ENCODE measurements at places on chromosomes 3 and 15.

DNA sequence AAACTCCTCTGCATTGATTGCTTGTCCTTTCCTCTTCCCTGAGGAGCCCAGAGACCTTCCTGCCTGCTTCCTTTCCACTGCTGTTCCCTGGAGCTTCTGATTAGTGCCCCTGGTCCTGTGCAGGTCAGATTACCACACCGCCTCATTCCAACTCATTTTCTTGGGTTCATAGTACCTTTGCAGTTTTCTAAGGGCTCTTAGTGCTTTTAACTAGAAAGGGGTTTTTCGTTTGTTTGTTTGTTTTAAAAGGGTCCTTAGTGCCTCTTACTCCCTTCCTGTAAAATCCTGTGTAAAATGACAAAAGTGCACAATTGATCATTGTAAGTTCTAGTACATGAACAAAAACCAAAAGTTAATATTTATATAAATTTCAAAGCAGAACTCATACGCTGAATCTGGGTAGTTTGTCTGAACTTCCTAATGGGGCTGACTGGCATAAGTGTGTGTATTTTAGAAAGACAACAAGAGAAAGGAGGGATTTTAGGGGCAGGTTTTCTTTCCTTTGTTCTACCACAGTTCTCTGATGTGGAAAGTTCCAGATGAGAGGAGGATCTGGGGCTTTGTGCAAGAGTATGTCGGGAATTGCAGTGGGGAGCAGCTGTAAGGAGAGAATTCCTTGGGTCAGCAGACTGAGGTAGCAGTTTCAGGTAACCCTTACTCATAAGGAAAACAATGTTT, 30.6 kb downstream of the SNRK start:
- no peak for DNase-seq

DNA sequence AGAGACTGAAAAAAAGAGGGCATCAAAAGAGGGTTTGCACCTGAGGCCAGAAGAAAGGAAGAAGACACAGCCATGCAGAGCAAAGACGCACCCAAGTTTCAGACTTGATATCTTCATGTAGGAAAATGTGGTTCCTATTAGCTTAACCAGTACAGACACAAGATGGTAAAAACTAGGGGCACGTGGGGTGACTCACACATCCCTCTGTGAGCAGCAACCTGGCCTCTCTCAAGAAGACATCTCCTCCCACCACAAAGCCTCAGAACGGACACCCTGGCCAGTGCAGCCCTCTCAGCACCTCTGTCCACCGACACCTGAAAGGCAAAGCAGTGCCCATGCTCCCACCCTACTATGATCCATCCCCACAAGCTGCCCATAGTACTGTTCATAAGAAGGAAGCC, 33.3 kb downstream of the GLB1 start:
- peak; percentile 36 for DNase-seq

DNA sequence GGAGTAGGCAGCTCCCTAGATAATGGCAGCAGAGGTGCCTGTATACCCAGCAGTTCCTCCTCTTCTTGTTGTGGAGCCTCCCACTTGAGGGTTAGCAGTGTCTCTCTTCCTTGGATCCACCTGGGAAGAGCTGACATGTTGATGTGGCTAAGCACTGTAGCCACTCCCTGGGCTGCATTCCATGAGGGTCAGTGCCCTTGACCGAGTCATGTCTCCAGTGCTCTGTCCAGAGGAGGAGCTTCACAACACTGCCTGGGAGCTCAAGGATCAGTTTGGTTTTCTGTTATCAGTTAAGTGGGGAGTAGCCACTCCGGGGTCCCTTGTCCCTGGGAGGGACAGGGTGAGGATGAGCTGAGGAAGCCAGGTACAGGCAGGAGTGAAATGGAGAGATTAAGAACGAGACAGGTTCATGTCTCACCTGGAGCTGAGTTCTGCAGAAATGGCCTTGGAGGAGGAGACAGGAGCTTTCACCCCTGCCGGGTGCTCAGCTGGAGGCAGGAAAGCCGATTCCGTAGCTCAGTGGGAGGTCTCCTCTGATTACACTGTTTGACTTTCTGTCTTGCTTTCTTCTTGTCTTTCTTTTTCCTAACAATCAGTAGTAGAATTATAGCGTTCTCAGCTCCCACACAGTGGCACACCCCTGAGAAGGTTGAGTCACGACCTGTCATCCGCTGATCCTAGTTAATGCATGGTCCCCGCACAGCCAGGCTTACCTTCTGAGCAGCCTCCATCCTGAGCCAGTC, 57.9 kb upstream of the SEC22A start:
- DNase-seq = no peak

DNA sequence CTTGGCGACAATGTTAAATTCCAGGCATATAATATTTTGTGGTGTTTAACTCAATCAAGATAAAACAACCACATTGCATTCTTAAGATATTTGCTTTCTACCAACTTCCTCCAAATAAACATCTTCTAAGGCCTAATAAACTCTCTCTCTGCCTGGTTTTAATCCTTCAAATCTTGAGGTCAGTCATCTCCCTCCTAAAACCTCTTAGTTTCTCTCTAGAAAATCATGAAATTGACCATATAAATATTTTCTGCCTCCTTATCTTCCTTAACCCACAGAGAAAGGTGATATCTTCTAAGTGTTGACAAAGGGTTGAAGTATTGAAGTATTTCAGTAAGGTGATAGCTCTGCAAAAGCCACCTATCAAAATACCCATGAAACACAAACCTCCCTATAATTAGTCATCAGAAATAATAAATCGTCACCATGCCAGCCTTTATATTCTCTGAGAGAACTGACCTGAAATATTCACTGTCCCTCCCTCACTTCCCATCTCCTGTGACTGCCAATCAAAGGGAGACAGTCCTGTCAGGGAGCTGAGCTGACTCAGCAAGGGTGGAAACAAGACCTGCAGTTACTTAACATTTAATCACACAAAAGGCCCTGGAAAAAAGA, 1261.1 kb downstream of the ROBO1 start:
- DNase-seq = no peak

DNA sequence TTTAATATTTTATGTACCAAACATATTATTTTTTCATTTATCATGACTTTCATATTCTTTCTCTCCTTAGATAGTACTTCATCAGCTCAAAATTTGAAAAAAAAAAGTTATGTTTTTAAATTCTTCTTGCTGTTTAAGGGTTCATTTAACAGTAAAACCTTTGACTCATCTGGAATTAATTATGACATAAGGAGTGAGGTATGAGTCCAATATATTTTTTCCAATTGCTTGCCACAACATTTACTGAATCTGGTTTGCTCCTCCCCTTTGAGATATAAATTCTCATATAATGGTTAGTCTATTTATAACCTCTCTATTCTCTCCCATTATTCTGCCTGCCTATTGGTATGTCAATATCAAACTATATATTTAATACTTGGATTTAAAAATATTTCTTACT, 387.8 kb downstream of the TUSC7 start:
- DNase-seq = no peak

- DNase-seq = no peak
Measured at GRCh38 chr15:40412095-40412759, 6.6 kb downstream of the IVD start.

GRCh38 chr3:123412076-123412475, 36.8 kb downstream of the ADCY5 start:
- DNase-seq = no peak

DNA sequence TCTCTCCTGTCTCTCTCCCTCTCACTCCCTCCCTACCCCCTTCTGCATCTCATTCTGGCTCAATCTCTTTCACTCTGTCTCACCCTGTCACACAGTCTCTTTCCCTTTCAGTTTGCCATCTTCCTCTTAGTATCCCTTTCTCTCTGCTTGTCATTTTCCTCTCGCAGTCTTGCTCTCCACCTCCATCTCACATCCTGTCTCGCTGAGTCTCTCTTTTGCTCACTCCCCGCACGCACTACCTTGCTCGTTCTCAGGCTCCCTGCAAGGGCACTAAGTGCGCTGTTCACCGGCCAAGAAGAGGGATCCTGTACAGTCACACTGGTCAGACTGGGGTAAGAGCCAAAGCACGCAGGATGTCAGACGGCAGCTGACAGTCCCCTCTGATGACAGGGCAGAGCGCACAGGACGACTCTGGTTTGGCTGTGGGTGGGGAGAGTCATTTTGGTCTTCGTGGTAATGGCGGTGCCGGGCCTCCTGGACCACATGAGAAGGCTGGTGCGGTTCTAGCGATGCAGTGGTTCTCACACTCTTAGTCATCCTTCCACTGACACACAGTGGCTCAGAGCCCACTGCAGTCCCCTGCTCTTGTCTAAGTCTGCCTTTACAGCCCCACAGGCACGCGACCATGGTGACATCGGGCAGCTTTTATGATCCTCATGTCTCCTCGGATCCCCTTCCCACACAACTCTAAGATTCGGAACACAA, 356.8 kb downstream of the FOXP1 start:
- DNase-seq = peak; percentile 59

- DNase-seq = no peak
Measured at GRCh38 chr3:188158731-188159310, 4.9 kb downstream of the LPP start.

GRCh38 chr15:80937718-80938117, 51.9 kb downstream of the MESD start:
- DNase-seq = no peak

GRCh38 chr3:54541369-54541768, 386.5 kb downstream of the LRTM1 start:
- no peak for DNase-seq

DNA sequence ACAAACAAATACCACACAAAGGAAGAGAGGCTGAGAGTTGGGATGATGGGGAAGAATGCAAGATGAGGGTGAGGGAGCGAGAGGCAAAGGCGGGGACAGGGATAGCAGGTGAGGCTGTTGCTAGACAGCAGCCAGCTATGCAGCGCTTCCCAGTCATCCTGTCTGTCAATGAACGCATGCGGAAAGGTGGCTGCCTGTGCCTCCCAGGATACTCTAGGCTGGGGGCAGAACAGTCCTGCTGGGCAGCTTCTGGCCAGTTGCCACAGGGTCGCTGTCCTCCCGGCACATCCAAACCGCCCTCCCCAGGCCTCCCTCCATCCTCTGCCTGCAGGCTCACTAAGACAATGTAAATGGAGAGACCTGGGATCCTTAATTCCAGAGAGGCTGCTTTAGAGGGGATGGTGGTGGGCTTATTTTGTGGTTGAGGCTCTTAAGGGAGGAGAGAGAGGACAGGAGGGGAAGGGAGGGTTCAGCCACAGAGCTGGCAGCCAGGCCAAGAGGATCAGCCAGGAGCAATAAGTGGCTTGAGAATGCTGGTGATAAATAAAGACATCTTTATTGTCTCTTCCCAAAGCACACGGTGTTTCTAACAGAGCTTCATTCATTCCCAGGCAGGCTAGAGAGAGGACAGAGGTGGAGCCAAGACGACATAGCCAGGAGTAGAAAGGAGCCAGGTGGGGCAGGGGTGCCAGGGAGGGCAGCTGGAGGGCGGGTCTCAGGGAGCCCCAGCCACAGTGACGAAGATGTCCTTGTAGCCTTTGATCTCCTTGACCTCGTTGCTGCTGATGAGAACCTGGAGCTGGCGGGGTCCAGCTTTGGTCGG, 9.2 kb upstream of the TGM5 start:
- no peak for DNase-seq

- DNase-seq = no peak
Measured at GRCh38 chr15:83837945-83838571, 184.1 kb downstream of the ADAMTSL3 start.

- DNase-seq = no peak
Measured at GRCh38 chr3:126517986-126518778, 609 bp upstream of the UROC1 start.

- DNase-seq = peak; percentile 59
Measured at GRCh38 chr15:74955796-74956647, 550 bp downstream of the RPP25 start.

GRCh38 chr3:121545574-121546455, at the start of gene POLQ:
TSS of gene POLQ (minus strand) at chr3:121545988. CDS start at chr3:121545877, 111 bp downstream.
- peak; percentile 65 for DNase-seq

GRCh38 chr15:36371509-36371908, 207.9 kb upstream of the CDIN1 start:
- DNase-seq = no peak

DNA sequence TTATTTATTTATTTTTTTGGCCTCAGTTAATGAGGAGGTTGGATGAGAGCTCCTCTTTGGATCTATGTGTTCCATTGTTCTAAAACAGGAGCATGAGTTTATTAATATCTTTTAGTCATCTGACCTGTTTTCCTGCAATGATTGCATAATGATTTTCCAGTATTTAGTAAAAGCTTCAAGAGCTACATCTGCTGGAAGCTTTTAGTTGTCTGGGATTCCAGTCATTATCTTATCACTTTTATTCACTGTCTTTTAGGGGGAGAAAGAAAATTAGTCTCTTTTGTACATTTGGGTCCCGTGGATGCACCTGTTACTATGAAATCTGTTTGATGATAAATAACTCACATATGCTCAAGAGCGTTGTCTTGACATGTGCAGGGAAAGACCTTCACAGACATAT, 1270.0 kb downstream of the ROBO1 start:
- no peak for DNase-seq

- DNase-seq = no peak
Measured at GRCh38 chr3:197508924-197509775, 46.6 kb downstream of the BDH1 start.

GRCh38 chr3:140160553-140160952, 225.6 kb downstream of the CLSTN2 start:
- DNase-seq = no peak

DNA sequence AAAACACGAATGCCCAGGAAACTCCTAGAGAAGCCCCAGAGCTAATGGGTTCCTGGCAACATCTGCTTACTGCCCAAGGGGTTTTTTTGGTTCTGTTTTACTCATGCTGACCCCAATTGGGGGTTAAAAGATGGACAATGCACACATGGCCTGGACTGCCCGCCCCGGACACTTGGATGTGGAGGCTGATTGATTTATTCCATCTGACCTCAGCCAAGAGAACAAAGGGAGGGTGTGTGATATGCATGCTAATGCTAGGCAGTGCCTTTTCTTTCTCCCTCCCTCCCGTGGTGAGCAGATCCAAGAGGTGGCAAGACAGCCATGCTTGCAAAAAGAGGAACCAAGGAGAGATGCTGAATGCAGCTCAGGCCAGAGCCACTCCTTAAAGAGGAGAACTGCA, 3.3 kb upstream of the LRTM1 start:
- DNase-seq = no peak

GRCh38 chr15:44769521-44769920, 33.2 kb downstream of the TRIM69 start:
- DNase-seq = no peak

- no peak for DNase-seq
Measured at GRCh38 chr15:100248236-100248635, 93.5 kb downstream of the ADAMTS17 start.

- DNase-seq = no peak
Measured at GRCh38 chr3:117565777-117566176, 856.2 kb downstream of the TUSC7 start.

GRCh38 chr3:64058566-64058965, 35.3 kb upstream of the PSMD6 start:
- DNase-seq = no peak

DNA sequence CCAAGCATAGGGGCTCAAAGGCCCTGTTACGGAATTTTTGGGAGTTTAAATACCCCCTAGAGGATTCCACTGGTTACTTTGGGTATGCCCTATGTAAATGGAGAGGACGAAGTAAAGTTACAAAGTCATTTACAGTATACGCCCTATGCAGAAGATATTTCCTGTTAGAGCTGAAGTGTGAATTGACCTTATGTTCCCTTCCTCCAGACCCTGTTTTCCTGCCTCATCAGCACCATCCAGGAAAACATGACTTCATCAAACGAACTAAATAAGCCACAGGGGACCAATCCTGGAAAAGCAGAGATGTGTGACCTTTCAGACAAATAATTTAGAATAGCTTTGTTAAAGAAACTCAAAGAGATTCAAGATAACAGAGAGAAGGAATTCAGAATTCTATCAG, 177.4 kb downstream of the SQOR start:
- DNase-seq = no peak

All from stimulated activated CD4-positive, alpha-beta T cell treated with anti-CD3 and anti-CD28 coated beads, Interleukin-15, amount 100 ng/mL, for 1 hour (primary cell).